Ammon's horn (tissue), 1 donor: ENCODE measurements at places on chromosomes 11 and 22.

DNA sequence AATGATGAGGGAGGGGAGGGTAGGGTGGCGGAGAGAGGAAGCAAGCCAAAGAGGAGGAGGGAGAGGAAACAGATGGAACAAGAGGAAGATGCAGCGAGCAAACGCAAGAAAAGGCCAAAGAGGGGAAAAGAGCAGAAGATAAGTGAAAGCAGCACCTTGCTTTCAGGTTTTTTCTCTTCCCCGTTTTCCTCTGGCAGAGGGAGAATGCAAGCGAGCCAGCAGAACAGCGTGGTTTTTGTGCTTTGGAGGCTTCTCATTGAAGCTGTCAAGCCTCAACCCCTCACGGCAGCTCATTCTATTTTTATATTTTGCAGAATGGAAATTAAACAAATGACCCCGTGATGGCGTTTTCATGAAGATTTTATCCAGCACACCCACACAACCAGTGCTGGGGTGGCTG is 67.1 kb upstream of the GRAMD1B start:
- DNase-seq = peak; percentile 32

- no peak for DNase-seq
These were observed 51.6 kb downstream of the ETS1 start for GRCh38 chr11:128535468-128536457.

DNA sequence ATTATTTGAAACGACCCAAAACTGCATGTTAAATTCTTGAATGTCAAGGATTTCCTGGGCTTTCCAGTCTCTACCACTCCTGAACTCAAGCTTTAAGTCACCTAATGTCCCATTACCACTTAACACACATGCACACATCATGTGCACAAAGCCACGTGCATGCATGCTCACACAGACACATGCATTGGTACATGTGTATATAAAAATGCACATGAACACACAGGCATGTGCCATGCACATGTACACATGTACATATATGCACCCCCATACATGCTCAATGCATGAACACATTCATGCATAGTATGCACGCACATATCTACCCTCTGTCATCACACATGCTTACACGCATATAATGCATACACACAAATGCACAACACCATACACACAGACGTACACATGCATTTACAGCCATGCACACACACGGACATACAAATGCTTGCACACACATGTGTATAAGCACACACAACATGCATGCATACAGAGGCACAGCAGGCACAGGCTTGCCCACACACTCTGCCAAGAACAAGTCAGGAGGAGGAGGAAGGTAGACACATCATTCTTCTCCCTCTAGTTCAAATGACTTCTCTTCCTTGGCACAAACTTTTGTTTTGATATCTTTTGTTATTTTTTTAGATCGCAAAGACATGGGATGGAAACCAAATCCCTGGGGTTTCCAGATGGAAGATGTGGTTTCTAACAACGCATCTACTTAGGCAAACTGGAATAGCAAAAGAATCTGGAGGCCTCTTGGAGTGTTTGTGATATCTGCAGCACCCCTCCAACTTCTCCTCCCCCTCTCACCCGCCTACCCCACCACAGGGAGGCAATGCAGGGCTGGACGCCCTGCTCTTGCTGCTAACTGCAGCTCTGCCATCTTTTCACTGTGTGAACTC is 24.6 kb downstream of the RASD2 start:
- no peak for DNase-seq

- no peak for DNase-seq
These were observed 42.1 kb downstream of the NCAPD3 start for GRCh38 chr11:134181707-134182106.

GRCh38 chr11:109512249-109512648 is 90.3 kb downstream of the C11orf87 start:
- no peak for DNase-seq

DNA sequence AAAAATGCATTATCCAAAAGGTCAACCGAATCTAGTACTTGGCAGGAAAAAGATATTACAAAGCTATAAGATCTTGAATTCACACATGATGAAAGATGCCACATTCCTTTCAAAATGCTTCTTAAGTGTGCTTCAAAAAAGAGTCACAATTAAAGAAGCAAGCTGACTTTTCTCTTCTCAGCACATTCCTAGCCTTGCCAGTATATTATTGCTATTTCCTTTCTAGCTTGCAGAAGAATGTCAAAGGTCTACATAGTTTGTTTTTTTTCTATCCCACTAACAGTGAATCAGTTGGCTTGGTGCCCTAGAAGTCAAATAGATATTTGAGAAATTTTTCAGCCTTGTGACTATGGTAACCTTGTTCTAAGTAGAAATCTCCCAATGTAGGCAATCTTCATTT is 56.8 kb downstream of the GUCY1A2 start:
- no peak for DNase-seq

- DNase-seq = no peak
These were observed 49.6 kb downstream of the C22orf31 start for GRCh38 chr22:29012101-29012433.
